Stimulated activated CD4-positive, alpha-beta T cell treated with anti-CD3 and anti-CD28 coated beads, Interleukin-1b, Interleukin-23, amount 100 ng/mL, for 1 hour (primary cell): ENCODE measurements at places on chromosomes 13 and 19.

- DNase-seq, result no peak
Observed at GRCh38 chr13:26895808-26896466, 135.4 kb upstream of the GPR12 start.

- DNase-seq, result no peak
Observed at GRCh38 chr13:97851269-97851668, 102.2 kb upstream of the IPO5 start.

- DNase-seq, result no peak
Observed at GRCh38 chr19:35992907-35993765, 1.9 kb upstream of the SDHAF1 start.

DNA sequence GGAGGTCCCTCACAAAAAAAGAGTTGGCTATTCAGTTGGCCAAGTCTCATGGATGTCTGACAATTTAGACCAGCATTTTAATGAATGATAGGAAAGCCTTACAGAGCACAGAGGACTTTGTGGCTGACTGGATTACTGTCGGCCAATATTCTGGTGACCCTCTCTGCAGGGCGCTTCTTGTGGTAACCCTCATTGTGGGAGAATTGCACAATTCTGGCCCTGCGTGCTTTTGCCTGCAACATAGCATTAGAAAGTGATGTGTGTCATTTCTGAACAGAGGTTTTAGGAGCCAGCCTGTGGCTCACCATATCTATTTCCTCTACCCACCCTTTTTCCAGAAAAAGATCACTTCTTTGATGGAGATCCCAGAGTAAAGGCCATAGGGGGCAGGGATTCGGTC lies 71.4 kb downstream of the EFNB2 start:
- DNase-seq, result no peak

- DNase-seq, result no peak
Observed at GRCh38 chr13:41706152-41706551, 248.8 kb downstream of the RGCC start.
